NCI-H2227 treated with DMSO at 0.1 percent for 48 hours (cell line): ENCODE measurements at places on chromosomes 4 and X.

DNA sequence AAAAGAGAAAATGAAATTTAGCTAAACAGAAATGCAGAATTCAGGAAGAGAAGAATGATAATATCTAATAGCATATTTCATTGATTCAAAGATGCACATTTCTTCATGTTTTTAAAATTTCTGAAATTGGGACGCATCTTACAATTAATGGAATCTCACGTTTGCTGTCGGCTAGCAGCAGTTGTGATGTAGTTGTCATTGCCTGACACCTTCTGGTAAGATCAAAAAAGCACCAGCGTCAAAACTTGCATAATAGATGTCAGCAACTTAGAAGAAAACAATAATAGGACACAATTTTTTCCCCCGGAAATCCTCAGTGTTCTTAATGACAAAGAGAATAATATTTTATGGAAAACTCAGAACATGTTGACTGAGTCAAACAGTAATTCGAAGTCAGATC lies 29.8 kb upstream of the SLC7A3 start:
- no peak for DNase-seq

GRCh38 chr4:2944091-2944482 lies 19.1 kb downstream of the NOP14 start:
- no peak for DNase-seq

- no peak for DNase-seq
Observed at GRCh38 chr4:153472122-153473037, 6.2 kb downstream of the TMEM131L start.

GRCh38 chr4:187128222-187128621 lies 404.6 kb upstream of the FAT1 start:
- no peak for DNase-seq

DNA sequence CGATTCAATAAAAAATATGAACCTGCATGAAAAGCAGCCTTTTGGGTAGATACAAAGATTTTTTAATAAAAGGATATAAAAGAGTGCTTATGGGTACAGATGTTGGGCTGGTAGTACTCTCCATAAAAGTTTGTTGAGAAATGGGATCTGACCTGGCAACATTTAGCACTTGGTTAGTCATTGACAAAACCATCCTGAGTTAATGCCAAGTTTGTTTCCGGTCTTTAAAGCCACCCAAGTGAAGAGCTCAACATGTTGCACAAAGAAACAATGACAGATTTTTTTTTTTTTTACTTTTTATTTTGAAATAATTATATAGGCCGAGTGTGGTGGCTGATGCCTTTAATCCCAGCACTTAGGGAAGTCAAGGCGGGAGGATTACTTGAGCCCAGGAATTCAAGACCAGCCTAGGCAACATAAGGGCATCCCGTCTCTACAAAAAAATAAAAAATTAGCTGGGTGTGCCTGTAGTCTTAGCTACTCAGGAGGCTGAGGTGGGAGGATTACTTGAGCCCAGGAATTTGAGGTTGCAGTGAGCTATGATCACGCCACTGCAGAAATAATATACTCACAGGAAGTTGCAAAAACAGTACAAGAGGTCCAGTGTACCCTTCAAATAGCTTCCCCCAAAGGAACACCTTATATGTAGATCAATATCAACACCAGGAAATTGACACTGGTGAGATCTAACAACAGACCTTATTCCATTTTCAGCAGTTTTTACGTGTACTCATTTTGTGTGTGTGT lies 16.6 kb downstream of the CHST7 start:
- DNase-seq, result no peak
